Non-pigmented ciliary epithelial cell (primary cell): ENCODE measurements at places on chromosomes 12 and 14.

GRCh38 chr12:49954863-49955830 is 4.6 kb downstream of the AQP2 start:
- DNase-seq, result no peak

DNA sequence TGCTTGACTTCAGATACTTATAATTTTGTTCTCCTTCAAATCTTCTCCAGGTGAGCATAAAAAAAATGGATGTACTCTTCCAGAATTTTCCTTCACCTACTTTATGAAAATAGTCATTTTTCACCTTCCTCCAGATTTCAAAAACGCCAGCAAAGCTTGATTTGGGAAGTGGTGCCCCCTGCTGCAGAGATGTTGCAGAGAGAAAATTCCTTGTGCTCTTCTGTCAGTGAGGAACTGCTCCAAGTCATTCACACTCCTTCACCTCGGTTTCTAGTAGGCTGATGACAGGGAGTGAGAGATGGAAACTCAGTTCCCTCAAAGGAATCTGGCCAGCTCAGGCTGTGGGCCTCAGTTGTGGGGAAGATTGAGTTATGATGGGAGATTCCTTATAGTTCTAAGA is 24.2 kb upstream of the RNASE3 start:
- DNase-seq, result no peak

DNA sequence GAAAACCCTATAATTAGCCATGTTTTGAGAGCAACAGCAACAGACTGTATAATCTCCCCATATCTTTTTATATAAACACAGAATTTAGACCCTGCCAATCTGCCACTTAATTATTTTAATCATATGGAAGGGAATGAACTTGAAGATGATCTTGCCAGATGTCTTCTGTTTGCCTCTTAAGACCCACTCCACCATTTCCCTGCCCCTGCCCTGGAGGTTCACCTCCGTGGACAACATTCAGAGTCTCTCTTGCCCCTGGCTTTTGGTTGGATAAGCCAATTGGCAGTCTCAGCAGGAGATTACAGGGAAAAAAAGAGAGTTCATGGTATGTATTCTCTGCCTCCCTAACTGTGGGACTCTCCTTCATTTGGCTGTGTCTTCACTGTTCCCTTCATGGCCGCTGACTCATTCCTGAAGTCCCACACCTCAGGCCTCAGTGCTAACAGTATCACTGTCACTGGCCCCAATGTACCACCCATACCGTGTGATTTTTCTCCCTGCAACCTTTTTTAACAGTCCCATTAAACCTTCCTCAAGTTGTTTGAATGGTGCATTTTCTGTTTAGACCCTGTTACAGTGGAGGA is 184.8 kb downstream of the PIK3C2G start:
- no peak for DNase-seq

DNA sequence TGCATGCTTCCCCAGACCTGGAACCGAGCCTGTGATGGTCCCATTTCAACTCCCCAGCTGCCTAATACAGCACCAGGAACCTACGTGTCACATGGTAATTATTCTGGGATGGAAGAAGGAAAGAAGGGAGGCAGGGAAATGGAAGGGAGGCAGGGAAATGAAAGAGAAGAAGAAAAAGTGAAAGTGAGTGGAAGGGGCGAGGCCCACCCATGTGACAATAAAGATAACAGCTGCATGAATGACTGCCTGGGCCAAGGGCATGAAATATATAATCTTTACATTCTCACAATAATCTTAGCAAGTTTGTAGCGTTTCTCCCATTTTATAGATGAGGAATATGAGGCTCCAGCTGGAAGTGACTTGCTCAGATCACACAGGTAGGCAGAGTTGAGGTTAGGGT is 245.0 kb upstream of the PWP1 start:
- no peak for DNase-seq
